MV-4-11 (cell line): ENCODE measurements at places on chromosomes 2 and 18.

DNA sequence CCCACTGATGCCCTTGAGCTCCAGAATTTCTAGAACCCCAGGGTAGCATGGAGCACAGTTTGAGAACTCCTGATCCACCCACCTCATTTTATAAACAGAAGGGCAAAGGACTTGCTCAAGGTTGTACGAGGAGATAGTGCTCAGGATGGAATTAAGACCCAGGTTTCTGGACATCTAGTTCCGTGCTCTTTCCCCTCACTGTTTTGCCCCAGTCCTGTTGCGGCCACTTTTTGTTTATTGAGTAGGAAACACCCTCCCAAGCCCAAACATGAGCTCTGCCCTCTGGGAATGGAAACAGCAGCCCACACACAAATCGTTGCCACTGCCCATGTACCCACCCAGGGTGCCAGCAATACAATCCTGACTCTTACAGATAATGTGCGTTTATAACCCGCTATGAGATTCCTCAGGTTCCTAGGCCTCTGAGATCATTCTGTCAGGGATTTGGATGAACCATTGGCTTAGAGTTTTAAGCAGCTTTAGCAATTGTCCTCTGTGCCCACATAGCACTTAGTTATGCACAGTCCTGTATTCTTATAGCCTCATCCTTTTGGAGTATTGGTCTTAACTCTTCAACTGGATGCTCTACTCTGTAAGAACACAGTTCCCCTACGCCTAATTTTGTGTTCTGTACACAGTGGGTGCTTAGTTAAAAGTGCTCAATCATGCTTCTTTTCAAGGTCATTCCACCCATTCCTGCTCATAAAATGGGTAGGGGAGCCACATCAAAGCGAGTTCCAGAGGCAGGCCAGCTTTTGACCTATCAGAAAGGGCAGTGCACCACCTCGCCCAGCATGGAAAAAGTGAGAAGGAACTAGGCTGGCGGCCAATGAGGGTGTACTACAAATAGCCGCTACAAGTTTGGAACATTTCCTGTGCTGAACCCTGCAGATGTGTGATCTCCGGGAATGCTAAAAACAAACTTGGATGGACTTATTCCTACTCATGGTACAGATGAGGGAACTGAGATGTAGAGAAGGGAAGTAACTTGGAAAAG lies 60.3 kb upstream of the IGFBP2 start:
- no peak for DNase-seq

- DNase-seq, result peak; percentile 37
These were observed 17.0 kb upstream of the ANKRD44 start for GRCh38 chr2:197327472-197328098.

DNA sequence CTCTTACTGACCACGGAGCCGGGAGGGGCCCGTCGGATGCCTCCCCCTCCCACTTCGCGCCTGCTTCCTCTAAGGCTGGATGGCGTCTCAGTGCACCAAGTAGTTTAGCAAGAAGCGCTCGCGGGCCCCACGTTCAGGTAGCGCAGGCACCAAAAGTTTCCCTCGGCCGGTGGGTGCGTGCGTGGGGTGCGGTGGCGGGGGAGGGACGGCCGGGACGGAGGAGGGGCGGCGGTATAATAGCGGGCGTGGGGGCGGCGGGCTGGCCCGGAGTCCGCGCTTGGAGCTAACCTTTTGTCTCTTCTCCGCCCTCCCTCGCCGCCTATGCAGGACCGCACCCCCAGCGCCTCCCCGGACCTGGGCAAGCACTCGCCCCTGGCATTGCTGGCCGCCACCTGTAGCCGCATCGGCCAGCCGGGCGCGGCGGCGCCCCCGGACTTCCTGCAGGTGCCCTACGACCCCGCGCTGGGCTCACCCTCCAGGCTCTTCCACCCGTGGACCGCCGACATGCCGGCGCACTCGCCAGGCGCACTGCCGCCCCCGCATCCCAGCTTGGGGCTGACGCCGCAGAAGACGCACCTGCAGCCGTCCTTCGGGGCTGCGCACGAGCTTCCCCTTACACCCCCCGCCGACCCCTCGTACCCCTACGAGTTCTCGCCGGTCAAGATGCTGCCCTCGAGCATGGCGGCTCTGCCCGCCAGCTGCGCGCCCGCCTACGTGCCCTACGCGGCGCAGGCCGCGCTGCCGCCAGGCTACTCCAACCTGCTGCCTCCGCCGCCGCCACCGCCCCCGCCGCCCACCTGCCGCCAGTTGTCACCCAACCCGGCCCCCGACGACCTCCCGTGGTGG lies 1.0 kb downstream of the SP5 start:
- DNase-seq, result no peak

DNA sequence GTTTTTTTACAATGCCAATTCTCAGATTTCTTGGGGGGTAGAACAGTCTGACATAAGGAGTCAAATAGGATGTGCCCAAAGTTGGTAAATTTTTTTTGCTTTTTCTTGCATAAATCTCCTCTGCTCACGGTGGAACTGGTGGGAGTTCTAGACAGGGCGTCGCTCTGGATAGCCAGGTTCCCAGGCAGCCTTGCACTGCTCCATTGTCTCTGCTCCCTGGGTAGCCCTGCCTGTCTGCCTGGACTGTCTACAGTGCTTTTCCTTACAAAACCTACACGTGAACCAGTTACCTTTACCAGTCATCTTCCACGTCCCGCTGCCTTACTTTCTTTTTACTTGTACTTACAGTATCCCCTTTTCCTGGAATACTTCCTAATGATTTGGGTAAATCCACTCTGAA lies 117.1 kb downstream of the ZNF407 start:
- DNase-seq, result no peak

- DNase-seq, result peak; percentile 45
These were observed 129.0 kb downstream of the NCK2 start for GRCh38 chr2:105873721-105874120.

GRCh38 chr2:239025096-239025801 lies 177.4 kb downstream of the TWIST2 start:
- no peak for DNase-seq

DNA sequence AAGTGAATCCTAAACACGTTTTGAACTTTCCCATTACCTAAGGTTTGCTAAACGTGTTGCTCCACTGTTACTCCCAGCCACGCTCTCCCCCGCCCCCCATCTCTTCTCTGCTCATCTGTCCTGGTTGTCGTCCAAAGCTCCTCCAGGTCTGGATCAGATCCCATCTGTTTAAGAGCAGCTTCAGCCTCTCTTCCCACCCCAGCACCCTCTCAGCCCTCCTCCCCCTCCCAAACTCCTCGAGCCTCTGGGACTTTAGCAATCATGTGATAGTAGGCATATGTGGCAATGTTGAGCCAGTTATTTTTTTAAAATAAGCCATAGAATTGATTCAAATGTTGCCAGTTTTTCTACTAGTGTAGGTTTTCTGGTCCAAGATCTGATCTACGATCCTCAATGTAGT lies 20.0 kb upstream of the LPIN1 start:
- DNase-seq, result no peak

GRCh38 chr2:64750001-64750816 lies 96.5 kb upstream of the SERTAD2 start:
- DNase-seq, result no peak

- no peak for DNase-seq
These were observed 430.2 kb downstream of the MEIS1 start for GRCh38 chr2:66865161-66865560.

- DNase-seq, result peak; percentile 51
These were observed 4.6 kb downstream of the DOCK10 start for GRCh38 chr2:225037415-225038230.

GRCh38 chr2:236250286-236250685 lies 13.9 kb downstream of the ASB18 start:
- DNase-seq, result no peak

- no peak for DNase-seq
These were observed at the start of gene NEUROD1 for GRCh38 chr2:181680055-181680936. Gene NEUROD1, minus strand, starts transcription at chr2:181680517. Its CDS starts 1,657 bp downstream, at chr2:181678860.

DNA sequence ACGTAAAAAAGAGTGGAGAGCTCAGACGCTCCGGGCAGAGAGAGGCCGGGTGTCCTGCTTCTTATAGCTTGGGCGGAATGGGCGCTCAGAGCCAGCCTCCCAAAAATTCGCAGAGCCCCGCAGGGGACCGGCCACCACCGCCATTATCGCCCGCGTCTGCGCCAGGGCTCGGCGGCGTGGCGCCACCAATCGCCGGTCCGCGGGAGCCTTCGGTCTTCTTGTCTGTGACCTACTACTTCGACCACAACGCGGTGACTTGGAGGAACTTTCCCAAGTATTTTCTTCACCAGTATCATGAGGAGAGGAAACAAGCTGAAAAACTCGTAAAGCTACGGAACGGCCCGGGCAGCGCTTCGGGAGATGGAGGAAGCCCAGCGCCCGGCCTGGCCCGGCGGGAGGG lies 1138.1 kb upstream of the CHAC2 start:
- no peak for DNase-seq

GRCh38 chr2:7180638-7181370 lies 263.6 kb downstream of the RNF144A start:
- no peak for DNase-seq

- no peak for DNase-seq
These were observed 413.6 kb upstream of the CYRIA start for GRCh38 chr2:17079262-17079661.

- DNase-seq, result no peak
These were observed 93.3 kb downstream of the THSD7B start for GRCh38 chr2:136858656-136859055.

- DNase-seq, result no peak
These were observed 112.1 kb downstream of the TCF4 start for GRCh38 chr18:55475916-55476315.

DNA sequence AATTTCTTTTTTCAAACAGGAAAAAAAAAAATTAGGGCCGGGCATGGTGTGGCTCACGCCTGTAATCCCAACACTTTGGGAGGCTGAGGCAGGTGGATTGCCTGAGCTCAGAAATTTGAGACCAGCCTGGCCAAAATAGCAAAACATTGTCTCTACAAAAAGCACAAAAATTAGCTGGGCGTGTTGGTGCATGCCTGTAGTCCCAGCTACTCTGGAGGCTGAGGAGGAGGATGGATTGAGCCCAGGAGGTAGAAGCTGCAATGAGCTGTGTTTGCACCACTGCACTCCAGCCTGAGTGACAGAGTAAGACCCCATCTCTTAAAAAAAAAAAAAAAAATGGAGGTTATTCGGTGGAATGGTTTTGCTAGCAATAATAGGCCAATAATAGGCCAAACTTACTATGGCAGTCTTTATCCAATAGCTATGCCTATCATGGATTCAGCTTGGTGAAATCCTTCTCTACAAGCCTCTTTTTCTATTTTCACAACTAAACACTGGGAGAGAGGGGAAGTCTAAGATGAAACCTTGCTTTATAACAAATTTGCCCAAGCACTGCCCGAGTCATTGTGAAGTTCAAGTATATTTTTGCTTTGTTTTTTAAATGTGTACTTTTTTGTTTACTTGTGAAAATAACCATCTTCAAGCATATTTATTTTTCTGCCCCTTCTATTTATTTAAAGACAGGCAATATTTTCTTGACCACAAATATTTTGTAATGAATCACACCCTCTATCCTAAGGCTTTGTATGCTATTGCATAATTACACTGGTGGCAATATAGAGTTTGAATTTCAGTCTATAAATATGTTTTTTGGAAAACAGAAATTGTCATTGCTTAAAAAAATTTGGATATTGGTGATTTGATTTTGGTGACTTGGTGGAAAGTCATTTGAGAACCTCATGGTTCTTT lies 20.0 kb upstream of the KYNU start:
- peak; percentile 37 for DNase-seq

DNA sequence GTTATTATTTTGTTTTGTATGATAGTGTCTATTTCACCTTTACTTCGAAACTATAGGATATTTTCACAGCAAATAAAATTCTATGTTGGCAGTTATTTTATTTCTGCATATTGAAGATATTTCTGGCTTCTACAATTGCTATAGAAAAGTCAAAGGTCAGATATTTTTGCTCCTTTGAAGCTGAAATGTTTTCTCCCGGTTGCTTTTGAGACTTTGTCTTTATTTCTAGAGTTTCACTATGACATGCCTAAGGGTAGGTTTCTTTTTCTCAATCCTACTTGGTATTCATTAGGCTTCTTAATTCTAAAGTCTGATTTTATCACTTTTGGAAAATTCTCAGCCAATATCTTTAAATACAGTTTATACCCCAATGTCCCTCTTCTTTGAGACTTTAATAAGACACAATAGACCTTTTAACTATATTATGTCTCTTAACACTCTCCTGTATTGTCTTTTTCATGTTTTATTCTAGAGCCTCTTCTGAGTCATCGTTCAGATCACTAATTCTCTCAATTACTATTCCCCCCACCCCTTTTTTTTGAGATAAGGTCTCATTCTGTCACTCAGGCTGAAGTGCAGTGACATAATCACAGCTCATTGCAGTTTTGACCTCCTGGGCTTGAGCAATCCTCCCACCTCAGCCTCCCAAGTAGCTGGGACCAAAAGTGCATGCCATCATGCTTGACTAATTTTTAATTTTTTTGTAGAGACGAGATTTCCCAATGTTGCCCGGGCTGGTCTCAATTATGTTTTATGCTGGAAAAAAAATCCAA lies 50.5 kb downstream of the USP37 start:
- DNase-seq, result no peak

- no peak for DNase-seq
These were observed 238.3 kb downstream of the SLC8A1 start for GRCh38 chr2:40213619-40214018.

- no peak for DNase-seq
These were observed 1184.7 kb upstream of the NXPH2 start for GRCh38 chr2:139964721-139965440.

DNA sequence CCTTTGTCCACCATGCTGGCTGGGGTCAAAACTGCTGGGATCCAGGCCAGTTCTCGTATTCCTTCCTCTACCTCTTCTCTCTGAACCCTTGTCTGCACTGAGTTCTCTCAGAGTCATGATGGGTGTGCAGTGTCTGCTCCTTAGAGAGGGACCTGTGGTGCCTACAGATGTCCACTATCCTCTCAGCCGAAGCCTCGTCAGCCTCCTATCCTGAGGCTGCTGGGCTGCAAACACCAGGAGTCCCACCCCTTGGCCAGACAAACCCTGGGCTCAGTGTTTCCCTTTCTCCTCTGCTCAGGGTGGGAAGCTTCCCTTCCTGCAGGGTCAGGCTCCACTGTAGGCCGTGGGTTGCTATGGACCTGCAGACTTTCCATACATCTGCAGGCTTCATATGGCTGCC lies 2.3 kb downstream of the INPP5D start:
- DNase-seq, result no peak

- DNase-seq, result no peak
These were observed 15.2 kb downstream of the CDKL4 start for GRCh38 chr2:39228413-39229209.

DNA sequence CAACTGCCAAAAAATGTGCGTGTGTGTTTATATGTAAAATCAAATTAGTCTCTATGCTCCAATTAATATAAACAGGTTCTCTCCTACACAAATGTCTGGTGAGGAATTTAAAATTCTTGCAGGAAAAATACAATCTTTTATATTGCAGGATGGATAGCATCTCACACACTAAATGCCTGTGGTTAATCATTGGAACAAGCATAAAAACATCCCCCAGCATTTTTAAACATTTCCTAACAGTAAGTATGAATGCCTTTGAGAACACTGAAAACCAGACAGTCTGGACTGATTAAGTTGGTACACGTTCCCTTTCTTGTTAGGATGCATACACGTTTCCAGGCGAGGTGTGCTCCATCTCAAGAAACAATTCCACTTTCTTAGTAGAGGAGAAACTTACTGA lies 29.9 kb upstream of the PDE1A start:
- DNase-seq, result no peak

GRCh38 chr2:61557381-61557780 lies 19.2 kb upstream of the XPO1 start:
- DNase-seq, result no peak

- DNase-seq, result no peak
These were observed 265.2 kb upstream of the SPHKAP start for GRCh38 chr2:228446734-228447133.
